ENCODE measurements at places on chromosomes 1 and 21.

- peak; percentile 81 for DNase-seq
Measured at GRCh38 chr1:151867765-151868411, 14.4 kb upstream of the THEM5 start.

- DNase-seq = peak; percentile 20
Measured at GRCh38 chr1:8763888-8764287, 53.6 kb downstream of the RERE start.

DNA sequence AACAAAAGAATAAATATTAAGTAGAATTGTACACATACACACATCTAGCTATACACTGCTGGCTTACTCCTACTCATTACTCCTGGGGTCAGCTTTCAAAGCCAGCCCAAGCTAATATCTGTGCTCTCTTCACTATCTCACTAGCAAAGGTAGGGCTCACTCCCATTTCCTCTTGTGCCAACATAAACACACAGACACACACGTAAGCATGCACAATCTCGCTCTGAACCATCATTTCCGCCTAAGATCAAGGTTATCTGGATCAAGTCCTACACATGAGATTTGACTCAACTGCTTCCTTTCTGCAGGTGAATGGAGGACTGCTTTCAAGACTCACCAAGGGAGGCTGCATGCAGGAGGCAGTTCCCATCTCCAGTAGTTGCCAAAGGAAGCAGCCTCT, 28.8 kb upstream of the MTMR11 start:
- DNase-seq = no peak

- no peak for DNase-seq
Measured at GRCh38 chr1:31828926-31829690, 13.3 kb upstream of the SPOCD1 start.

DNA sequence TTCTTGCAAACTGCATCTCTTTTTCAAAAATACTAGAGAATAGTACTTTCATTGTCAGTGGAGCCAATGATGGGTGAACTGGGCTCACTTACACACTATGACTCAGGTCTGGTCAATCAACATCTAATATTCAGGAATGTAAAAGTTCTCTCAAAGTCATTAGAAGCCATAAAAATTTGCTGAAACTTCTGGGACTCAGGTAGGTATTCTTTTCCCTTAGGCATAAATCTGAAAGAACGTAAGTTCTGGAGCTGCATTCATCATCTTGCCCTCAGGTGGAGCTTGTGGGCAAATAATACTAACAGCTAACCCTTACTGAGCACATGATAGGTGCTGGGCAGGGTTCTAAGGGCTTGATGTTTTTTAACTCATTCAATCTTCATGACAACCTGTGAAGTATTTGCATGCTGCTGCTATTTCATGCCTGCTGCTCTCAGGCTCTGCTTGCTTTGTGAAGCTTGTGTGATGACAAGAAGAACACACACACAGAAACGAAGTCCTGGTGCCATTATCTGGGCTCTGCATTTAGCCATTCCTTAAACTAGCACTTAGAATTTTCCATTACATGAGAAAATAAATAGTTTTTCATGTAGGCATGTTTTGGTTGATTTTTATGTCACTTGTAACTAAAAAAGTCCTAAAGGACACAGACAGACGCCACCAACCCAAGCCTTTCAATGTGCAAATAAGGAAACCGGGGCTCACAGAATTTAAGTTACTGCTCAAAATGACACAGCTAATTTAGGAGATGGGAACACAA, 394.2 kb upstream of the LYPLAL1 start:
- no peak for DNase-seq

DNA sequence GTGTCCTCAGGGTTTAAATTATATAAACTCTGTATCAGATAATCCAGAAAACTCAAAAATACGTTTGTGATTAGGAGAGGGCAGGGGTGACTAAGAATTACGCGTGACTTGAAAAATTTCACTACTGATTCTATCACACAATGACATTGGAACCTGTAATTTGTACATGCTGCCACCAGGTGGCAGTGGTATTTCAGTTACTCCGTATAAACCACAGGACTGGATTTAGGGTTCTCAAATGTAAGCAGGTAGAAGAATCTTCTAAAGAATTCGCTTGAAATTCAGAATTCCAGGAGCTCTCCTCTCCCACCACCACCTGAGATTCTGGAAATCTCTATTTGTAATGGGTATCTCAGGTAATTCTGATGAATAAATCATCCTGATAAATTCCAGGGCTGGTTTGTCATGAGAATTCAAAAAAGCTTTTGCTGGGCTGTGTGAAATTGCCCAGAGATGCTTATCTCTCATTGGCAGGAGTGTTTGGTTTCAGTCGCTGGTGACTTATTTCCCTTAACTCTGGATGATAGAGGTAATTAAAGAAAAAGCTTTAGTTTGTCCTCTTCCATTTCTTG, 1.7 kb upstream of the KRTAP7-1 start:
- peak; percentile 47 for DNase-seq

- peak; percentile 44 for DNase-seq
Measured at GRCh38 chr1:41540886-41541591, 56.6 kb upstream of the EDN2 start.

DNA sequence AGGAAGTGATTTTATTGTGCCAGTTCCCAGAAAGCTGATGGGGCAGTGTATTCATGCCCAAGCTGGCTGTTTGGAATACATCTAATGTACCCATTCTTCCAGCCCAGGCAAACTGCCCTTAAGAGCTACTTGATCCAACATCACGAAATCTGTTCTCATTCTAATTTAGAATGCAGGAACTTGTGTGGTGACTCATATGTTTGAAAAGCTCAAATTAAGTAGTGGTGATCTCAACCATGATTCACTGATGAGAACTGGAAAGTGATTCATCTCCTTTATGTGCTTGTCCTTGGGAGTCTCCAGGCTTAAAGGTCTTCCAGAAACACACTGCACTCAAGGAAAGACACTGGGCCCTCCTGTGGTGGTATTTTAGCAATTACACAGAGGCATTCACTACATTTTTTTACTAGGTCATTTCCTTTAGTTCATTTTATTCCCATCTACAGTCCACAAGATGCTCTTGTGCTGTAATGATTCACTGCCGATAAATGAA, 65.4 kb downstream of the RPE65 start:
- DNase-seq = peak; percentile 2

GRCh38 chr1:99934801-99935200, 35.0 kb upstream of the SLC35A3 start:
- DNase-seq = no peak

GRCh38 chr1:111736548-111737215, 2.5 kb downstream of the INKA2 start:
- DNase-seq = no peak

GRCh38 chr1:203135636-203136305, 8.2 kb downstream of the ADORA1 start:
- DNase-seq = peak; percentile 82

DNA sequence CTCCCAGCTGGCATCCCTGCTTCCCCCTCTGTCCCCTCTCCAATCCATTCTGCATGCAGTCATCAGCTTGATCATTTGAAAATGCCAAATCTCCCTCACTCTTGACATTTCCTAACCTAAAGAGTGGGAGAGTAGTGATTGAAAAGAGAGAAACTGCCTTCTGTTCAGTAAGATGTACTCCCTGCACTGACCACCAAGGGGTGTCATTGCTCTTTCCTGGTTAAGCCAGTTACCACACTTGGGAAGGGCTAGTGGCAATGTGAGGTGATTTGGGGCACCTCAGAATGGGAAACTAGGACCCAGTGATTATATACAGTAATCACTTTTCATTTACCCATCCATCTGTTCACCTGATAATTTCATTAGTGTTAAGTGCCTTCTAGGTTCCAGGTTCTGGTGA, 6.9 kb upstream of the TMEM269 start:
- peak; percentile 56 for DNase-seq

DNA sequence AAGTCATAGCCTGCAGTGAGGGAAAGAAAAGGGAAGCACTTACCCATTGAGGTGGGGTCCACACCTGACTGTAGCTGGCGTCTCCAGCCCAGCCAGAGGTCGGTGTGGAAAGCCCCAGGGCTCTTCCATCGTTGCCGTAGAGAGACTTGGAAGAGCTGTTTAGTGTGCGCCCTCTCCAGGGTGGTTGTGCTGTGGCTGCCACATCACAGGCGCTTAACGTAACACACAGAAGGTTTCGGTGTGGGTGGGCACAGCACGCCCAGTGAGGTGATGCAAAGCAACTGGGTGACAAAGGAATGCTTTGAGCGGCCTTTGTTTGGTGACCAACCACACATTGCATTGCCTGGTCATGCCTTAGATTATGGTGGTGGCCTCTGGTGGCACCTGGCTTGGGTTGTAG, 36.8 kb upstream of the KIF1B start:
- no peak for DNase-seq

- DNase-seq = no peak
Measured at GRCh38 chr21:27779606-27780005, 812.7 kb upstream of the ADAMTS5 start.

DNA sequence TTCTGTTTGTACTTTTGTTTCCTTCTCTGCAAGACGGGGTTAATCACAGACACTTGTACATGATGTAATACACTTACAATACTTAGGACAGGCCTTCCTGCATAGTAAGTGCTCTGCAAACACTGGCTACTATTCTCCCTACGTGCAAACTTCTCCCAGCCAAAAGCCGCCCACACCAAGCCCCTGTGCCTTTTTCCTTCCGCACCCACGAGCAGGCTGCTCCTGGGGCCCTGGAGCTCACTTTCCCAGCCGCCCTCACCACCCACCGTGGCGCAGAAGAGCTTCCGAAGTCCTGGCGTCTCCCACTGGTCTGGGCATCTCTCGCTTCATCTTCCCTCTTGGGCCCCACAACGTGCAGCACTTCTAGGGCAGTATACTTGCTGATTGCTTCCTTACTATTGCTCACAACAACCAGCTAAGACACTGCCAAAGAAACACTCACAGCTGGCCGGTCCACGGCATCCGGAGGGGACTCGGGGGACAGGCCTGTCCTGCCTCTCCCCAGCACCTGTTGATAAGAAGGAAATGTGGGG, 22.5 kb upstream of the GPR157 start:
- no peak for DNase-seq

GRCh38 chr1:152107984-152108881, 7.0 kb downstream of the TCHH start:
- no peak for DNase-seq

DNA sequence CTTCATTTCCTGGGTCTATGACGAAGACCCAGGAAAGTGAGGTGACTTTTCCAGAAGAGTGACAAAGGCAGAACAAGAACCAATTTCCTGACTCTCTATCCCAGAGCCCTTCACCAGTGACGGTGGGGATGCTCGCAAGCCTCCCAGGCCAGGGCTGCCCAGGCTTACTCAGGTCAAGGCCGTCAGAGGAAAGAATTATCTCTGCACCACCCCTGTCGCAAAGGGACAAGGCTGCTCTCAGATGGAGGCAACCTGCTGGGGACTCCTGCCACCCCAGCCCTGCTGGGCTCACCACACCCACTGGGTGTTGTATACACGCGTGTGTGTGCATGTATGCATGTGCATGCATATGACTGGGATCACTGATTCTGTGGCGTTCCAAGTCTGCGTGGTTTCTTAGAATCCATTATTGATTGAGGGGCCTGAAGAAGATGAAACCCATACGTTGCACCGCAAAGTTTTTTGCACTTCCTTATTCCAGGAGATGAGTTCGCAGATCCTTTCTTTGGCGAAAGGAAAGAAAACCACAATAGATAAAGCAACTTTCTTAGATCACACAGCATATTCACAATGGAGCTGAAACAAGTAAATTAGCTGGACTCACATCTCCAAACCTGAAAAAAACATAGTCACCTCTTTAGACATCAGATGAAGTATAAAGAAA, 255.8 kb downstream of the RHOU start:
- DNase-seq = peak; percentile 77

GRCh38 chr21:39104911-39105310, 78.3 kb downstream of the PSMG1 start:
- peak; percentile 56 for DNase-seq

- DNase-seq = peak; percentile 93
Measured at GRCh38 chr1:9239622-9240401, 5.2 kb downstream of the H6PD start.

- DNase-seq = no peak
Measured at GRCh38 chr1:14926818-14927575, 226.6 kb upstream of the TMEM51 start.

DNA sequence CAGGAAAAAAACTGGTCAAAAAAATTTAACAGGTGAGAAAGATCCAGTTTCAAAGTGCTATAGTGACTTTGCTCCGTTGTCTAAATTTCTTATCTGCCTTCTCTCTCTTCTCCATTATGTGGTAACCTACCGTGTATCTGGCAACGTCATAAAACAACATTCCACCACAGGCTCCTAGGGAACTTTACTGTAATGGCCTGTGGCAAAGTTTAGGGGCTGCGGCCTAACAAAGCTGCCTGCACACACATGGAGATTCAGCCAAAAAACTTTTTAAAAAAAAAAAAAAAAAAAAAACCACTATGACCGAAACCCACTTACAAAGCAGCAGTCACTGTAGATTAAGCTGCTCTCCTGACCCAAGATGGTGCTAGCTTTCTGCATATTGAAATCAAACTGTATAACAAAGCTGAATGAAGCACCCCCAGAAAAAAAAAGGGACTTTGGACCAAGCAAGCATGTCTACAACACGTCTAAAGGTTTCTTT, 202.6 kb downstream of the SLC45A1 start:
- no peak for DNase-seq

GRCh38 chr1:14768582-14769304, 170.3 kb downstream of the KAZN start:
- DNase-seq = no peak

All from NB4 (cell line).